ENCODE measurements at places on chromosomes 4 and X.

DNA sequence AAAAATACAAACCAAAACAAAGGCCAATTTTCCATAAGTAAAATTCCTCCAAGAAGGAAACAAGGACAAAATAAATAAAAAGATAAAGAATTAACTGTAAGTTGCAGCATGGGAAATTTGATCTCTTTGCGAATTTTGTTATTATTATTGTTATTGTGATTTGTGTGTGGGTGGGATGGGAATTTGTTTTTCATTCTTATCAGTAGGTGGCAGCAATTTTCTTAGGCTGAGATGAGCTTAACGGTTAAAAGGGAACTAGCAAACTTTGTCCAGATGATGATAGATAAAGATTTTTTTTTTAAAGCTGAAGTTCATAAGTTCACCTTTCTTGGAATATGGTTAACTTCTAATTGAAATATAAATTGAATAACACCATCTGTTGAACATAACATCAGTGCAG, 83.2 kb upstream of the IL1RAPL2 start:
- no peak for DNase-seq

GRCh38 chr4:165384598-165384997, 5.8 kb downstream of the CPE start:
- DNase-seq: no peak

- no peak for DNase-seq
Observed at GRCh38 chr4:10671799-10672198, 12.8 kb downstream of the CLNK start.

- no peak for DNase-seq
Observed at GRCh38 chr4:26385690-26386089, 64.9 kb downstream of the RBPJ start.

- no peak for DNase-seq
Observed at GRCh38 chr4:26021417-26022345, 107.7 kb downstream of the SMIM20 start.

Measured in activated CD4-positive, alpha-beta T cell treated with anti-CD3 and anti-CD28 coated beads, Interleukin-10, Interleukin-2, amounts not matched to agents 100 ng/mL and 50 ng/mL, durations not matched to agents 16 hours and 8 hours (primary cell).